ENCODE measurements at places on chromosomes 12 and 14.

- no peak for DNase-seq
Measured at GRCh38 chr14:73755434-73756014, 41.3 kb upstream of the PNMA1 start.

DNA sequence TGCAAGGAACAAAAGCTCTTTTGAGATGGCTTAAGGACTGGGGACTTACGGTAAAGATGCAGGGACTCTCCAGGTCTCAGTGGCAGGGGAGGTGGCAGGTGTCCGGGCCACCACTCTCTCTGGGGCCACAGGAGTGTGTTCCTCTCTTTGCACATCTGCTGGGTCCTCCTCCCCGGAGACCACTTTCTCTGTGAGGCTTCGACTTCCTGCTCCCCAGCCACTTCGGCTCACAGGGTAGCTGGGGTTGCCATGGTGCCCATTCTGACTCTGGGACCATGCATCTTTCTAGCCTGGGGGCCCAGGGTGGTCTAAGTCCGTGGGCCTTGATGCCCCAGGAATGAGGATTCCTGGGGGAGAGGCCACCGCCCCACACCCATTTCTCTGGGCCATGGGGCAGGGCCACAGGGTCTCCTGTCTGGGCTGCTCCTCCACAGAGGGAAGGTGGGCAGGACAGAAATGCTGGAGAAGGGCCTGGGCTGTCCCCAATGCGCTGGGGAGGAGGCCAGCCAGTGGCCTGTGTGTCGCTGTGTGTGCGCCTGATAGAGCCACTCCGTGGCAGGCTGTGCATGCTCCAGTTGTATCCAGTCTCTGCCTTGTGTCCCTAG, 38.5 kb downstream of the CCDC92 start:
- no peak for DNase-seq

GRCh38 chr14:50233166-50233950, 2.0 kb upstream of the SOS2 start:
- no peak for DNase-seq

DNA sequence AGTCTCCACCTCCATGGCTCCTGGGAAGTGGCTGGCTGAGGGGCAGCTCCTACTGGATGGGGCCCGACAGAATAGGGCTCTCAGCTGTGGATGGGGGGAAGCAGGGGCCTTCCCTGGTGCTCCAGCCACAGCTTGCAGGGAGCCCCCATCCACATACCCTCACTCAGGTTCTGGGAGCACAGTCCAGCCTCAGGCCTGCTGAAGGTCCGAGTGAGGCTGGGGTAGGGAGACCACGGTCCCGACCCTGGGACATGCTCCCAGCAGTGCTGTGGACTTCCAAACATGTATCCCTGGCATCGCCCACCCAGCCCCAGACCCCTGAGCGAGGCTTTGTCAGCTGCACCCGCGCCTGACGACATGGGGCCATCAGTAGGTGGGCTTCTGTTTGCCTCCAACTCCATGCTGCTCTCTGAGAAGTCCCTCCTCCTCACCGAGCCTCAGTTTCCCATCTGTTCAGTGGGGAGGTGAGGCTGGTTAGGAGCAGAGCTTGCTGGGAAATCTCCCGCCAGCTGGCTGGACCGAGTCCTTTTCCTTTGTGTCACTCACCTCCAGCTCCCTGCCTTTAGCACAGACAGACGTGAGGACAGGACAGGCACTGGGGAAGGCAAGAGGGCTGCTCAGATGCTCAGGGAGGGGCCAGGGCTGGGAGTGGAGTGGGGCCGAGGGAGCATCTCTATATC, 9.1 kb upstream of the ATG101 start:
- DNase-seq = no peak

GRCh38 chr14:22471545-22472121, 117.4 kb downstream of the DAD1 start:
- no peak for DNase-seq

DNA sequence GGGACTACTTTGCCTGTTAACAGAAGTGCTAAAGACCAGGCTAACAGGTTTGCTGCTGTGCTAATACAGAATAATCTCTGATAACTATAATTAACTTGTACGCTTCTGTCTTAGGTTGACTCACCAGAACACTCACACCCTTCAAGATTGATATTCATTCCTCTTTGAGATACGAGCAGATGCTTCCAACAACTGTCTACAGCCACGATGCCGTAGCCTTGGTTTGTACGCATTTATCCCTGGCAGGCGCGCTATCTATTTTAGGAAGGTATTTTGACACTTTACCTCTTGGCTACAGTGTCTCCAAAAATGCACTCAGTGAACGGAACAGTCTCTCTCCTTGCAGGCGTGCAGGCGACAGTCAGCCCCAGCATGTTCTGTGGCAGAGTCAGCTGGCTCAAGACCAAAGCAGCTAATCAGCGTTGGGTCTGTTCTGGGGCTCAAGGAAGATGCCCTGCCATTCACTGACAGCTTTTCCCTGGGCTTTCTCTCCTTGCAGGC, 146.4 kb upstream of the PRICKLE1 start:
- DNase-seq = no peak

- no peak for DNase-seq
Measured at GRCh38 chr12:1603269-1603993, 9.1 kb upstream of the FBXL14 start.

DNA sequence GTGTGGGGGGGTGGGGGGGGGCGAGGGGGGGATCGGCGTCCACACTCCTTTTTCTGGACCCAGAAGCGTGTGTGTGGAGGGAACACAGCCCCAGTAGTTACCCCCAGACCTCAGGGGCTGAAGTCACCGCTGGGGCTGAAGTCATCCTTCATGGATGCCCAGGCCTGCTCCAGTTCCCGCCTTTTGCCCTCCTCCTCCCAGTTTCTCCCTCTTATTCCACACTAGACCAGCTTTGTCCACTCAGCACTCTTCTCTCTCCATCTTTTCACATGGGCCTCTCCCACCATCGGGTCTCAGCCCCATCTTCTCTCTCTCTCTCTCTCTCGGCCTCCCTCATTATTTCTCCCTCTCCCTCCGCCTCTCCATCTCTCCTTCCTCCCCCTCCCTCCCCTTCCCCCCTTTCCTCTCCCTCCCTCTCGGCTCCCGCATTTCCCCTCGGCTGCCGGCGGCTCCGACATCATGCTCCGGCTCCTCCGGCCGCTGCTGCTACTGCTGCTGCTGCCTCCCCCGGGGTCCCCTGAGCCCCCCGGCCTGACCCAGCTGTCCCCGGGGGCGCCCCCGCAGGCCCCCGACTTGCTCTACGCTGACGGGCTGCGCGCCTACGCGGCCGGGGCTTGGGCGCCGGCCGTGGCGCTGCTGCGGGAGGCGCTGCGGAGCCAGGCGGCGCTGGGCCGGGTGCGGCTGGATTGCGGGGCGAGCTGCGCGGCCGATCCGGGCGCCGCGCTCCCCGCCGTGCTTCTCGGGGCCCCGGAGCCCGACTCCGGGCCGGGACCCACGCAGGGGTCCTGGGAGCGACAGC, at the start of gene P3H3:
Gene P3H3 (plus strand): TSS at position 426 of the 799 bp plus-strand sequence. CDS start 34 bp downstream, at position 460.
- DNase-seq = peak; percentile 53

- DNase-seq = peak; percentile 55
Measured at GRCh38 chr14:48325486-48325885, 650.1 kb upstream of the MDGA2 start.

GRCh38 chr14:68603533-68604360, 189.1 kb downstream of the ZFP36L1 start:
- DNase-seq = no peak

DNA sequence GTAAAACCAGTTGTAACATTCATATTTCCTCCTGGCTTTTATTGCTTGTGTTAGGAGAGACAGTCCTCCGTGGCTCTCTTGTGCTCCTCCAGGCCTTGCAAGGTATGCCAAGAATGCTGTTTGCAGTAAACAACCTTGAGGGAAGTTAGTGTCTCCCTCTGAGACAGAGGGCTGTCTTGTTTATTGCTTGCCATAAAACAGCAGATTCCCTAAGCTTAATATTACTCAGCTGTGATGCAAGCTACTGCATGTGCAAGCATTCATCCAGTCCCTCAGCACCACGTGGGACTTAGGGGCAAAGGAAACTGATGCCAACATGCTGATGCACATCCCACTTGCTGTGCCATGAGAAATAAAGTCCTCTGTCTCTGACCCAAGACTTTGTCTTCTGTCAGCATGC, 6.6 kb downstream of the POMT2 start:
- DNase-seq = no peak

DNA sequence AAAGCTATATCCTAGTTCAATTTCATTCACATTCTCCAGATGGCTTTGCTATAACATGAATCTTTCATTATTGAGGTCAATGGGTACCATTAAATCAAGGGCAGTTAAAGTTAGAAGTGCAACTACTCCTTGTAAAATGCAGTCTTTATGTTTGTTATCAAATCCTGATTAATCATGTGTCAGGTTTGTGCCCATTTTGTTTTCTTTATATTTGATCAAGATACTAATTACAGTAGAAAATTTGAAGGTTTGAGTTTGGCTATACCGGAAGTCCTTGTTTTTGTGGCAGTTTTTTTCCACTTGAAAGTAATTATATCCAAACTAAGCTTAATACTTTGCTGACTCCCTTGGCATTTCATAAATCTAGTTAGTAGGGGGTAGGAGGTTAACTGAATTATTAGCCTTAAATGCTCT, 513.0 kb downstream of the DIO2 start:
- no peak for DNase-seq

DNA sequence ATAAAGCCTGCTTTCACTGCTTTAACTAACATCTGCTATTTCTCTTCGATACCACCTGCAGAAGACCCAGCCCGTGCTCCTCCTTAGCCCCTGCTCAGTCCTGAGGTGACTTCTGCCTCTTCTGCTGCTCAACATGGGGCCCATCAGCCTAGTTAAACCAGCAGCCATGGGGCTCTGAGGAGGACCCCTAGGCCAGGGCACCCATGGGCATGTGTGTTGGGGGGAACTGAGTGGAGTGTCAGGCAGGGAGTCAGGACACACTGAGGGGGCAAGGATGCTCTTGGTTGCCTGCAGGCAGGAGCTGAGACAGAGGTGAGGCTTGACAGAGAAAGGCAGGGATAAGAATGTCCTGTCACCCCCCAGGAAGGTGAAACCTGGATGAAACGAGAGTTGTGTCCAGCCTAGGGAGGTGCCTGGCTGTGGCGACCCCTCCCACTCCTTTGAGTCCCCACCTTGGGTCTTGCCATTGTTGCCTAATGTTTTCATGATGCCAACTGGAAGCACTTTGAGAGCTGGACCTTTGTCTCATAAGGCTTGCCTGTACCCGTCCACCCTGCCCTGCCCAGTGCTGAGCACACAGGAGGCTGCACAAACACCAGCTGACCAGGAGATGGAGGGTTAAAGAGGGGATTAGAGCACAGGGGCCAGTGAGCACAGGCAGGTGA, 12.5 kb upstream of the RABGGTA start:
- DNase-seq = no peak

- DNase-seq = no peak
Measured at GRCh38 chr14:94163796-94164195, 10.3 kb upstream of the PPP4R4 start.

DNA sequence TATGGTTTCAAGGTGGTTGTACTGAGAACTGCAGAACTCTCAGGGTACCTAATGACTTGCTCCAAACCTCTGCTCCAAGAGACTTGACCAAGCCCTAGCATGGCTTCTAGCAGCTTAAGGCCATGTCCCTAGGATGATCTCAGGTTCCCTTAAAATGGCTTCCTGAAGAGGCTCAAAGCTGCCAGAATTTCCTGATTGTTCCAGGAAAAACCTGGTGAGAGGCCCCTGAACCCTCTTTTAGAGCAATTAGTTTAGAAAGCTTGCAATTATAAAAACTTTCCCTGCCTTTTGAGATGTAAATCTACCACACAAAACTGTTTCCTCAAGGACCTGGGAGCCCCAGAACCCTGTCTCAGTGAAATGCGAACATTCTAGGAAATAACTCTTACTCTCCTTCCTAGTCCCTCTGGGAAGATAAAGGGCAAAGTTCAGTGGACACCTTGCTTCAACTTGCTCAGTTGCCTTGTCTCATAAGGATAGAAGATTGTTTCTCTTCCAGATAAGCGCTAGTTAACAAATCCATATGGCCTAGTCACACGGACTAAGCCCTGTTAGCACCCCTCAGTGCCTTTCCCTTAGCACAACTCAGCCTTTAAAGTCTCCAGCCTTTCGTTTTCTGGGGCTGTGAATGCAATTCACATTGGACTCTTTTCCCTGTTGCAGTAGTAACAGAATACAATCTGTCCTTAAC, 2.5 kb downstream of the CMAS start:
- no peak for DNase-seq

GRCh38 chr12:52254965-52255751, 19.3 kb upstream of the KRT86 start:
- no peak for DNase-seq

- no peak for DNase-seq
Measured at GRCh38 chr12:121983536-121984210, 38.0 kb upstream of the BCL7A start.

- DNase-seq = no peak
Measured at GRCh38 chr12:74489543-74489942, 48.1 kb upstream of the ATXN7L3B start.

DNA sequence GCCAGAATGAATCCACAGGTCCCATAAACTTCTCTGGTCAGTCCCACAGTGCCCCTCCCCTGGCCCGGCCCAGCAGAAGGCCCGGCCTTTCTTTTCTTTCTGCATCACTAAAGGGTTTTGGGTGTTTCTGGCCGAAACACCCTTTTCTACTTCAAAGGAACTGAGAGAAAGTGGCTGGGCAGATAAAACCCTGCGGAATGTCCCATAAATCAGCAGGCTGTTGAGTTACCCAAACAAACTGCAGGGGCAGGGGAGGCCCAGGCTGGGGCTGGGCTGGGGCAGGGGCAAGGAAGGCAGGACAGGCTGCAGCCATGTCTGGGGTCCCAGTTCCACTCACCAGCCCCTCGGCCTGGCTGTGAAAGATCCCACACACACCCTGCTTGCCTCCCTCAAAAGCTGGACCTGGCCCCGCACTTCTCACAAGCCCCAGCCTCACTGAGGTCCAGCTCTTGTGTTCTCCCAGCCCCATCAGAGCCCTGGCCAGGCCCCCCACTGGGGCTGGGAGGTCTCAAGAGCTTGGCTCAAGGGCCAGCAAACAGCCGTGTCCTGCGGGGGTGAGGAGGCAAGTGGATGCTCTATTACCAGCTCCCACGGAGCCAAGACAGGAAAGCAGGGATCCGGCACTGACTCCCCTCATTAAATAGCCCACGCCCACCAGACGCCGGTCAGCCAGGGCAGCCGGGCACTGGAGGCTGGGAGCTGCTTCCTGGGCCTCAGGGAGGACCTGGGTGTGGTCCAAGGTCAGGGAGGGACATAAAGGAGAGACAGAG, 41.9 kb downstream of the CCNK start:
- no peak for DNase-seq
